COLO829 (cell line): ENCODE measurements at places on chromosomes 3 and 15.

- peak; percentile 89 for DNase-seq
These were observed at the start of gene CEP70 for GRCh38 chr3:138594150-138594934. Gene CEP70, minus strand, starts transcription at chr3:138594260. Its CDS starts 21,333 bp downstream, at chr3:138572927.

DNA sequence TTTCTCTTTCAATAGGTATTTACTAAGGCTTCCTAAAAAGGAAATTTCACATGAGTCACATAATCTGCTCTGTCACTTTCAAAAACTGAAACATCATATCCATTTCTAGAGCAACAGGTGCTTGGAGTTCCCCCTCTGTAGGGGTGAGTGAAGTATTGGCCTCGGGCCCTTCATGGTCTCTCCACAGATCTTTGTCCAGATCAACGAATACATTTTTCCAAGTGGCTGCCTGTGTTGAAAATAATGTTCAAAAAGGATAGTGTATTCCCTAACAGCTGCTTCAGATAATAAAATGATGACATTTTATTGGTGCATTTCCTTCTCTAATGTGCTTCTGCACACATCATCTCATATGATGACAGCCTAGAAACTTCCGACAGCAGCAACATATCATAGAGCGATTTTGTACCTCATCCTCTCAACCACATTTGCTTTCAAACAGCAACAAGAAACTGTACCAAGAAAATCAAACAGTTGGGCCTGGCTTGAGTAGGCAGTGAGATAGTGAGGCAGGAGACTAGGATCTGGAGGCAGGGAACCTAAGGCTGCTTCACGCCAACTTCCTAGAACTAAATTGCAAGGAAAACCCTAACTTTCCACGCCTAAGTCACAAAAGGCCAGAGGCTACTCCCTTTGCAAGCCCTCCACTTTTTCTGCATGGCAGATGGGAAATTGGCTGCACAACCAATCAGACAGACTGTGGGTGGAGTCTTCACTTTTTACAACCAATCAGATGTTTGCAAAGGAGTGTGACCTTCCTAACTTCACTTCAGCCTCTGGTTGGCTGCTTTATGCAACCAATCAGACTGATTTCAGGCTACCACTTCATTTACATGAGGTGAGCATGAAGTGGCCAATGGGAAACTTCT lies 340.2 kb downstream of the LRRC3B start:
- no peak for DNase-seq

DNA sequence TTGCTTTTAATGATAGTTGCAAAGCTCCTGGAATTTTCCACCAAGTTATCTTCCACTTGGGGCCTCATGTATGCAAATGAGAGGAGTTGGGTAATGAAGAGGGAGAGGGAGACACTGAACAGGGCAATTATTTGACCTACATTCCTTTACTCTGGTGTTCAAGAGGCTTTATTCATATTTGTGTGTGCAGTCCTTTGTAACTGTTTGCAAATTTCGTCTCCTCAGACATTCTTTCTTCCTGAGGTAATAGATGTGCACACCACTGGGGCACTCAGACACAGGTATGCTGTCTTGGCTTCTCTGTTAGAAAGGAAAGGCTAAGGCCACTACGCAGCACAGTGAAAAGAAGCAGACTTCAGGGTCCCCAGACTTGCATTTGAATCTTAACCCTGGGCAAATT lies 189.7 kb upstream of the IL12A start:
- DNase-seq = peak; percentile 40

GRCh38 chr3:42658771-42659390 lies 5.4 kb downstream of the ZBTB47 start:
- DNase-seq = no peak

GRCh38 chr3:80395023-80395422 lies 627.2 kb upstream of the ROBO1 start:
- no peak for DNase-seq

DNA sequence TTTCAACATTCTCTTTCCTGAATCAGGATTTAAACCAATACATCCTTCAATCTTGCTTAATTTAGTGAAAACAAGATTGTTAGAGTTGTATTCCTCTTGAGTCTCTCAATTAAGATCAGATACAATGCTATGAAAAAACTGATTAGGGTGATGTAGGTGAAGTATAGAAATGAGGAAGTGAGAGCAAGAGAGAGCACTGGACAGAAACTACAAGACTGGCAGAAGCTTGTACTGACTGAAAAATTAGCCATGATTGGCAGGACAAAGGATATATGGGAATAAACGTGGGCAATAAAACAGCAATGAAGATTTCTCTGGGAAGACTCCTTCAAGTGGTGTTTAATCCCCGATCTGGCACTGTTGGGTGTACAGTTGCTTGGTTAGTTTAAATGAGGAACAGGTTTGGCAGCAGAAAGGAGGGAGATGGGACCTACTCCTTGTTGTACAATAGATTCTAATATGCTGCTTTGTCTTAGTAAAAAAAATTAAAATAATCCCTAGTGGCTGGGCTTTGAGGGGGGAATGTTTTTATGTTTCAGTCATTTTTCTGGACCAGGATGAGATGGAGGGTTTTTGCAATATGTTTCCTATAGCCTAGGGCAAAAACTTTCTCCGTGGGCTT lies 252.7 kb downstream of the SLC9A9 start:
- DNase-seq = no peak

- DNase-seq = no peak
These were observed 317.1 kb downstream of the MEX3B start for GRCh38 chr15:81728726-81729125.

DNA sequence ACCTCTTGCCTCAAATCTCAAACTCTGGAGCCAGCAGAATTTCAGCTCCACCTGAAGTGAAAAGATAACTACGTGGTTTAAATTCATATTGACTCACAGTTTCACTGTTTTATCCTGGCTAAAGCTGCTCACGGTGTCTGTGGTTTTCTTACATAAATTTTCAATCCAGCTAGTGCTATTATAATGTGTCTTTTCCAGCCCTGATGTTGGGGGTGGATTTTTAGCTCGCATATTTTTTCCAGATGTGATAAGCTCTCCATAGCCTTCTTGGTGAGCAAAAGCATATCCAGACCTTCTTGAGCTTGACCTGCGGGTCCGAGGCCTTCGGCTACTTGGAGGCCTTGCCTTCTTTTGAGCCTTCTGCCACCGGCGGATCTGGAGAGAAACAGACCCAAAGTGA lies 239.3 kb downstream of the DTWD1 start:
- DNase-seq = no peak

DNA sequence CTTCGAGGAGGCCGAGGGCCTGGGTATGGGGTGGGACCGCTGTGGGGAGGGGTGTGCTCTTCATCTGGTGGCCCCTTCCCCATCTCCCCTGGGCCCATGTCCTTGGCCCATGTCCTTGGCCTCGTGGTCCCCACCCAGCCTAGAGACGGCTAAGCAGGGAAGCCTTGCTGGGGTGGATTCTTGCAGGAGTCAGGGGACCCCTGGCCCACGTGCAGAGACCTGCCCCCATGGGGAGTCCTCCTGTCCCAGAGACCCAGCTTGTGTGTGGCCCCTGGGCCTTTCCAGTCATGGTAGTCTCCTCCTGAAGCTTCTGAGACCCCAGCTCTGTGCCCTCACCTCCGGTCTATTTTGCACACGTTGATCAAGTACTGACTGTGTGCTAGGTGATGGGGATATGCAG lies 97.4 kb downstream of the TBC1D2B start:
- no peak for DNase-seq

- no peak for DNase-seq
These were observed 6.6 kb upstream of the BTLA start for GRCh38 chr3:112505907-112506306.

DNA sequence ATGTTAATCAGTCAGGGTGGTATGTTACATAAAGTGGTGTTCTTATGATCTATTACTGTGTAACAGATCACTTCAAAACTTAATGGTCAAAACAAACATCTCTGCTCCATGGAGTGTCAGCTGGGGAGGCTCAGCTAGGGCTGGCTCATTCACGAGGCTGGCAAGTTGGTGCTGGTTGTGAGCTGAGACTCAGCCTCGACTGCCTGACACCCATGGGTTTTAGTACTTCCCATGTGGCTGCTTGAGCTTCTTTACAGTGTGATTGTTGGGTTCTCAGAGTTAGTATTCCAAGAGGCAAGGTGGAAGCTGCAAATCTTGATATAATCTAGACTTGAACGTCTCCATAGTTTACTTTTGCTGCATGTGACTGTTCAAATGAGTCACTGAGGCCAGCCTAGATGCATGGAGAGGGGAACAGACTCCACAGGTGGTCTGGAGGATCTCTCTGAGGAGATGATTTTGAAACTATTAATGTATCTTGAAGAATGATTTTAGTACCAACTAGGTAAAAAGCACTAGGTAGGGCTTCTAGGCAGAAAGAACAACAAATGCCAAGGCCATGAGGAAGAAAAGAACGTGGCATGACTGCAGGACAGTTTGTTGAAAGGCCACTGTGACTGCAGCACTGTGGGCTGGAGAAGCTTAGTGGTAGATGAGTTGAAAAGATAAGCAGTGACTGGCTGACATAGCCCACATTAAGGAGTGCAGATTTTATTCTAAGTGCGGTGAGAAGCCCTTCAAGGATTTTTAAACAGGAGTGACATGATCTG lies 281.1 kb upstream of the PROK2 start:
- DNase-seq = no peak

- no peak for DNase-seq
These were observed 769 bp downstream of the C2CD4A start for GRCh38 chr15:62067448-62068044.

- DNase-seq = no peak
These were observed 3.7 kb upstream of the ANKUB1 start for GRCh38 chr3:149796026-149796425.

DNA sequence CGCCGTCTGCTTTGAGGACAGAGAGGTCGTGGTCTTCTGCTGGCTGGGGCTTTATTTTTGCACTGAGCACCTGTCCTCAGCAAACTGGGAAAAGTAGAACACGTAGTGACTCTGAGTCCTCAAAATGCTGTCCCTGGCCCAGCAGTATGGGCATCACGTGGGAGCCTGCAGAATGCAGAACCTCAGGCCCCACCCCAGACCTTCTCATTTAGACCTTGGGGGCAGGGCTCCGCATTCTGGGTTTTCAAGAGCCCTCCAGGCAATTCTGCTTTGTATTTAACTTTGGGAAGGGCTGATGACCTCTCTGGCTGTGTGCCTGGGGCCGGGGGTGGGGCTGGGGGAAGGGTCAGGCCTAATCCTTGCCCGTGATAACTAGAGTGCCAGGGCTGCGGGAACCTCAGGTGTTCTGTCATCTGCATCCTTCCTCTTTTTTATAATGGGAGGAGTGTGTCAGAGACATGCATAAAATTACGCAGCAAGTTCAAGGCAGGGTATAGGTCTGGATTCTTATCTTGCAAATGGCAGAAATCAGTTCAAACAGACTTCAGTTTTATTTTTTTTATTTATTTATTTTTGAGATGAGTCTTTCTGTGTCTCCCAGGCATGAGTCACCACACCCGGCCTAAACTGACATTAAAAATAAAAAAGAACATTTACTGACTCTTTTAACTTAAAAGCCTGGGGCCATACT lies 11.1 kb downstream of the SLC6A6 start:
- DNase-seq = peak; percentile 8

DNA sequence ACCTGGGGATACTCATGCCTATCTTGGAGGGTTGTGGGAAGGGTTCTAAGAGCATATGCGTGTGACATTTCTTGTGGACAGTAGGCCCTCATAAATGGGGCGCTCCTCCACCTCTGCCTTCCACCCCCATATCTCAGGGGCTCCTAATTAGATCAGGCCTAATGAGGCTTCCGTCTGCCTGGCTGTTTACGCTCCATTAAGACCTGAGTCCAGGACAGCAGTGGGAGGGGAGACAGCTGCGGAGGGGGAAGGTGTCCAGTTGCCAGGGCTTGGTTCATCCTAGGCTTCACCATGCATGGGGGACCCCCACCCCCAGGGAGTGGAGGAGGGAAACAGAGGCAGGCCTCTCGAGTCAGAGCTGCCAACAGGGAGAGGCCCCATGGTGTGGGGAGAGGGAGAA lies 9.3 kb upstream of the LINGO1 start:
- no peak for DNase-seq

- no peak for DNase-seq
These were observed 47.5 kb upstream of the TRIM42 start for GRCh38 chr3:140630366-140630765.

DNA sequence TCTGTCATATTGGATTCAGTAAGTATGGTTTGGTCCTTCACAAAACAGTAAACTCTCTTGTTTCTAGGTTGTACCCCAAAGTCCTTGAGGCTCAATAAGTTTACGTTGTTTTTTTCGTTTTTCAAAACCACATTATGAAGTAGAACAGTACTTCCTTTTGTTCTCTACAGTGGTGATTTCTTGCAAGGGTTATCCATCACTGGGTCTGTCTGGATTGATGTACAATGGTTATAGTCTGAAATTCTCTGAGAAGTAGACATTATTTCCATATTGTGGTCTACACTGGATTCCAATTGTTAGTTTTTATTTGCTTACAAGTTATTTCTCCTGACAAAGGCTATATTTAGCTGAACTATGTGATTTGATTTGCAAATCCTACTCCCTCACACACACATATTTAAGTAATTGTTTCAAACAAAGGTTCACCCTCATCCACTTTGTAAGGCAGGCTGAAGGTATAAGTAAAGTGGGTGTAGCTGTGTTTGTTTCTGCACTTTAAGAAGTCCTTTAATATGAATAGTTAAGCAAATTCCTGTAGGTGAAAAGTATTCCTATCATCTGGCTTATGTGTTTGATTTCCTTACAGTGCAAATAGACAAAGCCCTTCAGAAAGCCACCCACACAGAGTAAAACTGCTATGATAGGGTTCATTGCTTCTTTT lies 64.2 kb upstream of the MME start:
- peak; percentile 64 for DNase-seq

DNA sequence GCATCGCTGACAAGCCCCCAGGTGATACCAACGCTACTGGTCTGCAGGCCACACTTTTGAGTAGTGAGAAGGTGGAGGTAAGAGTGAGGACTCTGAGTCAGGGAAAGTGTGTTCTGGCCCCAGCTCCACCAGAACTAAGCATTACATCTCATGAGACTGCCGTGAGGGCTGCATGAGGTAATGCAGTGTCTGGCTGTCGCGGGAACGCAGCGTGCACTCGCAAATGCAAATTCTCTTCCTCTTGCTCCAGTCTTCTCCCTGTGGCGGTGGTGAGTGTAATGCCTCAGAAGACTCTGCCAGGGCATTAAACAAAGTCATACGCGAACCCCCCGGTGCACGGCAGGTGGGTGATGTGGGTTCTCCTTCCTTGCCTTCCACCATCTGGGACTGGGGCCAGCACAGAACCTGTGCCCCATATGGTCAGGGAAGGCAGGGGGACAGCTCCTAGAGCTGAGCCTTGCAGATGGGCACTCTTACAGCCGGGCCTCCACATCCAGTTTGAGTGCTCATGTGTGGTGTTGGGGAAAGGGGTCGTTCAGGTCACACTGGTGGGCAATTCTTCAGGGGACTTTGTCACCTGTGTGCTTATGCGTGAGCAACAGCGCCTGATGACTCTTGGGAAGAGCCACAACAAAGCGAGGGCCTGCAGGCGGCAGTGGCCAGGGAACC lies 175.8 kb downstream of the XXYLT1 start:
- no peak for DNase-seq
